ENCODE measurements at places on chromosomes 12 and 14.

DNA sequence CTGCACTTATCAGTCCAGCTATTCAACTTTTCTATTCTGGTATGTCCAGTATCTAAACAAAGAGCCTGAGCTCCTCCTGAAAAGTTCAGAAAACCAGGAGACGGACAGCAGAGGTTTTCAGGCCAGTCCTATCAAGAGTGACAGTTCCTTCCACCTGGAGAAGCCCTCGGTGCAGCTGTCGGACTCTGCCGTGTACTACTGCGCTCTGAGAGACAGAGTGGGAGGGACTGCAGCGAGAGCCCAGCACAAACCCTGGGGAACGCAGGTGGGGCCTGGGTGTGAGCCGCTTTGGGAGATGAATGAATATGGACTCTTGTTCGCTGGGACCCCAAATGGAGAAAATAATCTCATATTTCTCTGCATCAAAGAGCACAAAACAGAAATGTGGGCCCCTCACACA lies 329.8 kb upstream of the OR4E1 start:
- DNase-seq: peak; percentile 48

GRCh38 chr12:76768576-76768975 lies 4.7 kb downstream of the ZDHHC17 start:
- DNase-seq: no peak

- DNase-seq: no peak
Observed at GRCh38 chr12:109695961-109696461, 17.6 kb upstream of the FAM222A start.

GRCh38 chr14:79740066-79740601 lies 471.2 kb downstream of the DIO2 start:
- no peak for DNase-seq

DNA sequence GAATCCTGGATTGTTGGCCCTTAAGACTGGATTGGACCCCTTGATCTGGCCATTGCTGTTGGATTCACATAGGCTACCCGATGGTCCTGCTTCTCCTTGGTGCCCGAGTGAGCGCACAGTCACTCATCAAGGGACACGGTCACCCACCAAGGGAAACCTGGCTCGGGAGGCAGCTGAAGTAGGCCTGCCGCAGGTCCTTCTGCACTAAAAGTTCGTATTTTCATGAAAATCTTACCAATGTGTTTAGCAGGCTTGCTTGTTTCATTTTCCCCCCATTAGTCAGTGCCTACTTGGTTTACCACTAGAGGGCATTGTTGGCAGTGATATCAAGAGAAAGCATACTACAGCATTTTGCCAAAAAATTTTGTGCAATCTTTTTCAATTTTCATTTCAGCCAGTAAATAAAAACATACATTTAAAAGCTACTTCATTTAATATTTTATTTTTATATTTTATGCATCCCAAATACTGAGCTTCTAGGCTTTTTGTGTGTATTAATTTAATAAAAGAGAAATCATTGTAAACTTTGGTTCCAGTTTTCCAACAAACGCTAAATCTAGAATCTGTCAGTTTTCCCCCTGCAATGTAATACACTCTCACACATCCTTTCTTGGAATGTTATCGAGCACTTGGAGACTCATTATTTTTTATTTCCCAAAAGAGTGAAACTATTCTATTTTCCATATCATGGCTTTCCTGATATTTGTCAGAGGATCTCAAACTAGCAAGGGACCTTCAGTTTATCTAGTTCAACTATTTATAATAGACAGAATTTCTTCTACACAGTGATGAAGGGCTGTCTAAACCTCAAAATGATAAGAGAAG lies 116.7 kb downstream of the LMNTD1 start:
- peak; percentile 7 for DNase-seq

GRCh38 chr12:48358937-48359513 lies 8.3 kb upstream of the ZNF641 start:
- no peak for DNase-seq

- DNase-seq: no peak
Observed at GRCh38 chr12:104748356-104748755, 209.7 kb downstream of the SLC41A2 start.

DNA sequence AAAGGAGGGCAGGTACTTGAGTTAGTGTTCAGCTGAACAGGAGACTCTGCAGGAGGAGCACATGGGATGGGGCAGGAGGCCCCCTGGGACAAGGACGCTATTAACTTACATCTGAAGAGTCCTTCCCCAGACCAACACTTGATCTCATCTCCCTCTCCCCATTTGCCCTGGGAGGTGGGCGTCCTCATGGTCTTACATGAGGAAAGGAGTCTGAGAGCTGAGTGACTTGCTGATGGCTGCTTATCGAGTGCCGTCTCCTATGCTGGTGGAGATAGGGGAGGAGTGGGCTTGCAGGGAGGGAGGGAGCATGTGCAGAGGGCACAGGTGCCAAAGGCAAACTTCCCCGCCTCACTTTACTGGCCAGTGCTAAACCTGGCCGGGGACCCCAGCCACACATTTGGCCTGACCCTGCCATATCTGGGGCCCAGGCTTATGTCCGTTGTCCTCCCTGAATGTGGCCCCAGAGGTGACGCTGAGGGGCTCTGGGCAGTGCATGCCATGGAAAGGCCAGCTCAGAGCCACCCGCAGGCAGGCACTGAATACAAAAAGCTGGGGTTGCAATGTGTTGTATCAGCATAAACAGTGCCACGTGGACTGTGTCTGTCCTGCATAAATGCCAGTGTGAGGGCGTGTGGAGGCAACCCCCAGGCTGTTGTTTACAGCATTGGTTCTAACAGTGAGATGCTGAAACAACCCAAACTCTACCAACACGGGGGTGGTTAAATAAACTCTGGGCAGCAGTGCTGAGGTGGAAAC lies 29.4 kb downstream of the FAIM2 start:
- no peak for DNase-seq
